ENCODE measurements at places on chromosomes 16 and 17.

- no peak for DNase-seq
Observed at GRCh38 chr16:67697422-67698185, 21.5 kb downstream of the GFOD2 start.

DNA sequence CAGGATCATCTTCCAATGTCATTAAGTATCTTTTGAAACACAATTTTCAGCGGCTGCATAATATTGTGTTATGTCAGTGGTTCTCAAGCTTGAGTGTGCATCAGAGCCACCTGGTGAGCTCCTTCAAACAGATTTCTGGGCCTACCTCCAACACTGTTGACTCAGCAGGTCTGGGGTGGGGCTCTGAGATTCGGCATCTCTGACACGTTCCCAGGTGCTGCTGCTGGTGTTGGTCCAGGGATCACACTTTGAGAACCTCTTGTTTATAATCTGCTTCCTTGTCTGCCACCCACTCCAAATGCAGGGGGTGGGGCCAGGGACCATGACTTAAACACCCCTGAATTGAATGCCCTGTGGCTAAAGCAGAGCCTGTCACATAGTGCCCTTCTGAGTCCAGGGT is 73.8 kb upstream of the HNF1B start:
- DNase-seq = no peak

DNA sequence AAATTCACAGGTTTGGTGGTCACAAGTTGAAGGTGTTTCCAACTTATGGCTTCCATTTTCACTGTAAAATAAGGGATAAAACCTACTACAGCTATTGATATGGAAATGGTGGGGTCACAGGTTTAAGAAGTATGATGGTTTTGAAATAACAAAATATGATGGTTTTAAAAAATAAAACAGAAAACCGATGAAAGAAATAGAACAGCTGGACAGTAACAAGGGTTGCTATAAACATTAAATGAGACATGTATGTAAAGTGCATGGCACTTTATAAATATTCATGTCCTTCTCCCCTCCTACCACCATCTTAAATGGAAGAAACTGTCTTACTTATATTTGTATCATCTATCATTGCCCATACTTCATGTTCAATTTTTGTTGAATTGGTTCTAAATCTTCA is 31.3 kb downstream of the ASPA start:
- DNase-seq = no peak

DNA sequence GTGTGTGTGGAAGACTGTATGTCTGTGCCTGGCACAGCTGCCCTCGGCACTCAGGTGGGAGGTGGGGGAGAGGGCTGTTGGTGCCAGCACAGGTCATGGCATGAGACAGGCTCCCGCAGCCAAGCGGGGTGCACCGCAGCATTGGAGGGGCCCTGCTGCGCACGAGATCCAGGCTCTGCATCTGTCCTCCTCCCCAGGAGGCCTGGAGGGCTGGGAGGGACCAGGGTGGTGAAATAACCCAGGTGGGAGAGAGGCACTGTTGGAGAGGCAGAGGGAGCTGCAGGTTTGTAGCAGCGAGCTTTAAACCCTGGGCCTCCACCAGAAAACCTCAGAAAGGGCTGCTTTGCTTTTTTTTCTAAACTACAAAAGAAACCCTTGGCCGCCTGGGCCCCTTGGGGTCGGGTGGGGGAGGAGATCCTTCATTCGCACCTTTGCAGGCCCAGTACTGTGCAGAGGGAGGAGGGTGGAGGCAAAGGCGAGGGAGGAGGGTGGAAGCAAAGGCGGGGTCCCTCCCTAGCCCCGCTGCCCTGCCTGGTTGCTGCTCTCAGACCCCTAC is 241.7 kb downstream of the SEC14L1 start:
- peak; percentile 69 for DNase-seq

DNA sequence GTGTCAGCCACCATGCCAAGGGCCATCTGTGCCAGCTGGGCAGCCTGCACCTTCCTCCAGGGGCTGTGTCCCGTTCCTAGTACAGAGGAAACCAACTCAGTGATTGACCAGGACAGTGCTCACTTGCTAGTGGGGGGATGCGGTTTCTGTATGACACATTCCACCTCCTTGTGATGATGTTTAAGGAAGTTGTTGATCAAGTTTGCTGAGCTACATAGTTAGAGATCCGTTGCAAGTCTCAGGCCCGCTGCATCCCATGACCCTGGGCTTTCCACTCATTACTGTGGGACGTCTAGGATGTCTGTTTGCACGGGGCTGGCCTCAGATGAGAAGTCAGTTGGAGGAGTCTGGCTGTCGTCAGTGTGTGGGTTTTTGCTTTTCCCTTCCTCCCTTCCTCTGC is 33.6 kb downstream of the RNF213 start:
- DNase-seq = no peak

- no peak for DNase-seq
Observed at GRCh38 chr17:18218756-18219415, 6.5 kb upstream of the LLGL1 start.

GRCh38 chr17:17134957-17135333 is 71.2 kb downstream of the PLD6 start:
- no peak for DNase-seq

GRCh38 chr17:44203731-44204440 is 4.2 kb upstream of the ATXN7L3 start:
- DNase-seq = peak; percentile 58

- DNase-seq = no peak
Observed at GRCh38 chr16:18936727-18937340, 10.6 kb upstream of the SMG1 start.

GRCh38 chr16:2206780-2207433 is 1.7 kb downstream of the MLST8 start:
- DNase-seq = no peak

DNA sequence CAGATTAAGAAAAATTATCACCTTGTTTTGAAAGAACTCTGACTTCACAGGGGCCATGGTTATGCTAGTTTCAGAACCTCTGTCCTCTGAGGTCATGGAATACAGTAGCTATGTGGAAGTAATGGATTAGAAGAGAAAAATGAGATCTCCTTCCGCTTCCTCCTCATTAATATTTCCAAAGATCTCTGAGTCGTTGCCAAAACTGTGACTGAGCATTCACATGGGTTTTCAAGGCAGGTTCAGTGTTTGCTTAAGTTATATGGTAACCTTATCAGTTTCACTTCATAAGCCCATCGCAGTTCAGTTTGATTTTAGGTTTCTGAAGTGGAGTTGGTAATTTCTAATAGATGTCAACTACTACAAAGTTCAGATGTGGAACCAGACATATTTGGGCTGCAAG is 321.2 kb upstream of the SOX9 start:
- DNase-seq = no peak

- no peak for DNase-seq
Observed at GRCh38 chr17:82754297-82755208, 2.7 kb downstream of the TBCD start.

DNA sequence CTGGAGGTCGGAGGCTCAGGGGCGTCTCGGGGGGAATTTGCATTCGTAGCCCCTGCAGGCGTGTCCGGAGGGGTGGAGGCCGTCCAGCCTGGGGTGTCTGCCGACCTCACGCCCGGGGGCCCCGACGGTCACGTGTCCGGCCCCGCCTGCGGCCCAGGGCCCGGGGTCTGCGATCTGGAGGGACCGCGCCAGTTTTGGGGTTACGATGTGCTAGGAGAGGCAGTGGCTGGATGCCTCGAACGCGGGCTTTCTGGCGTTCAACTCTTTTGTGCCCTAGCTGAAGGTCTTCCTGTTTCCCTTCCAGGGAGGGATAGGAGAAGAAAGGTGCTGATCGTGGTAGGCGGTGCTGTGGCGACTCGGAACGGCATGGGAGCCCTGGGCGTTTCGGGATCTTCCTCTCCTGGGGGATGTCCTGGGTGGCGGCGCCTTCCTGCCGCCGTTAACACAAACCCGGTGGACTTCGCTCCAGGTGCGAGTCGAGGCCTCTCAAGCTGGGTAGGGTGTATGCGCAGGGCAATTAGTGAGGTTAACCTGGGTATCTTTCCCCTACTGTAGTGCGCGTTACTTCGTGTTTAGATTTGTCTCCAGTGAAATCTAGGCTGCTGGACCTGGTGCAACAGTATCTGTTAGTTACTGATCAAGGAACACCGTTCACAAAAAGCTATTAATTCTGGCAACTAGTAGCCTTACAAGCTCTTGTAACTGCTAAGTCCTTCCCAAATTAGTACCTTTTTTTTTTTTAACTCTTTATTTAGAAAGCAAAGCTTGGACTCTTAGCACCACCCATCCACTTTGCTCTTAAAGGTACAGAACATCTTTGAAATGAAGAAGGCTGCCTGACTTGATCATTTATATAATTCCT is 1.3 kb downstream of the AKAP1 start:
- no peak for DNase-seq

GRCh38 chr17:48270899-48271298 is 159.1 kb downstream of the SKAP1 start:
- DNase-seq = no peak

DNA sequence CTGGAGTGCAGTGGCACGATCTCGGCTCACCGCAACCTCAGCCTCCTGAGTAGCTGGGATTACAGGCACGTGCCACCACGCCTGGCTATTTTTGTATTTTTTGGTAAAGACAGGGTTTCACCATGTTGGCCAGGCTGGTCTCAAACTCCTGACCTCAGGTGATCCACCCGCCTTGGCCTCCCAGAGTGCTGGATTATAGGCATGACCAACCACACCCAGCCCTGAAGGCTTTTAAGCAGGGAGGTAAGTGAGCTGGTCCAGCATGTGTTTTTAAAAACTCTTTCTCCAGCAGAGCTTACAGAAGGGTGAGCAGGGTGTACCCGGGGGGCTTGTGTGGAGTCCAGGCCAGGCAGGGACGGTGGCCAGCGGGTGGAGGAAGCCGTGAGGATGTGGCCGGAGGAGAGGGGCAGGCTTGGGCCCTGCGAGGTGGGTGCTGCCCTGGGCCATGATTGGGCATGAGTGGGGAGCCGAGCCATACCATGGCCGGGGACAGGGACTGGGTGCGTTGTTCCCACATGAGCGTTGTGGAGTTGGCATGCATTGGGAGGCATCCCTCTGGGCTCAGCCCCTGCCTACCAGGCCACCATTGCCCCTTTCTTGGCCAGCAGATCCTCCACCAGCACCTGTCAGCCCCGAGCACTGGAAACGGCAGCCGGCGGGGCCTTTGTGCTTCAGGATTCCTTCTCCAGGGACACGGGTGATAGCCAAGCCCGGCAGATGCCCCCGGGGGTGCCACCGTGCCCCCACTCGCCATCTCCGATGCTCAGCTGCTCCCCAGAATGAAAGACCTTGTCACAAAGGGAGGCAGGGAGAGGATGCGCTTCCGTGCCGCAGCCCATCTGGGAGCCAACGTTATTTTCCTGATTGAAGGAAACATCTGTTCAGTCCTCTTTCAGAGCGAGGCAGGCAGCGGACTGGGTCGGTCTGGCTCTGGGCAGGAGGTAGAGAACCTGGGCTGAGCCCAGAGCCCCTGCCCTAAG is 64.5 kb downstream of the RAI1 start:
- DNase-seq = no peak

DNA sequence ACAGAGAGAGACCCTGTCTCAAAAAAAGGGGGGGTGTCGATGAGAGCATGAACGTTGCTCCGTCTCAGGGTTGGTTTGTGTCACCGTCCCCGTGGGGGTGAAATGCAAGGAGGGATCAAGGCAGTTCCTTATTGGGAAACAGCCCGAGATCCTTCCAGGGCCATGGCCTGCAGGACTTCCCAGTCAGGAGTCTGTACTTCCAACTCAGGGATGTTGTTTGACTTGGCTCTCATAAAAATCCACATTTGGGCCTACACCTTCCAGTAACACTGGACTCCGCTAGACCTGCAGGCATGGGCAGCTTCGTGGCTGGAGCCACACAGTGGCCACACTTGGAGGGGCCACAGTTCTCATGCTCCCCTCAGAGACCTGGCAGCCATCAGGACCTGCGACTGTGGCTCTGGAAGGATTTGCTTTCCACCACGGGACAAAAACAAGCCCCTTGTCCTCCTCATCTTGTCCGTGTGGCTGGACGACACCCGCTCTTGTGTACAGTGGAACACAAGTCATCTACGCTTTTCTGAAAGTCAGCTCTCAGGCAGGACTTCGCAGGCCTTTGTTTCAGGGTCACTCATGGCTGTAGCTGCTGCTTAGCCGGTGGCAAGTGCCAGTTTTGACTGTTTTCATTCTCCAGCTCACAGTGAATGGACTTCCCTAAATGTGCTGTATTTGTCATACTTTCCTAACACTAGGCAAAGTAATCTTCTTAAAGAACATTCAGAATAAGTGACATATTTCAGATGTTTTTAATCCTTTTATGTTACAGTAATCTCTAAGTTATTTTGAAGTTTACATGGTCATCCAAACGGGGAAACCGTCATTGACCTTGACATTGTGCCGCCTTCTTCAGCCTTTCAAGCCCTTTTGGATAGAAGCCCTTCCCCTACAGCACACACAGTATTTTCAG is 24.2 kb upstream of the IL17C start:
- DNase-seq = no peak

GRCh38 chr17:50588391-50589049 is 28.0 kb downstream of the CACNA1G start:
- DNase-seq = no peak

GRCh38 chr16:21283521-21284289 is 5.6 kb upstream of the CRYM start:
- no peak for DNase-seq

Measured in CD4-positive, alpha-beta T cell treated with Interferon alpha-2 for 1 hour (primary cell).